ENCODE measurements at places on chromosomes 2 and 18. TPM values are rescaled to one million over a fixed set of nuclear protein-coding genes. Genes with fewer than 3 reads are reported as not detected.

- H3K36me3 ChIP-seq = peaks cover 58% of the 10 kb centered on the region
- H3K27me3 ChIP-seq = no peaks in the 10 kb centered on the region
- peak; percentile 77 for DNase-seq
- H3K4me3 ChIP-seq = peak overlapping the region; percentile 6
These were observed 17.2 kb upstream of the RPL31 start for GRCh38 chr2:100984892-100985307.

DNA sequence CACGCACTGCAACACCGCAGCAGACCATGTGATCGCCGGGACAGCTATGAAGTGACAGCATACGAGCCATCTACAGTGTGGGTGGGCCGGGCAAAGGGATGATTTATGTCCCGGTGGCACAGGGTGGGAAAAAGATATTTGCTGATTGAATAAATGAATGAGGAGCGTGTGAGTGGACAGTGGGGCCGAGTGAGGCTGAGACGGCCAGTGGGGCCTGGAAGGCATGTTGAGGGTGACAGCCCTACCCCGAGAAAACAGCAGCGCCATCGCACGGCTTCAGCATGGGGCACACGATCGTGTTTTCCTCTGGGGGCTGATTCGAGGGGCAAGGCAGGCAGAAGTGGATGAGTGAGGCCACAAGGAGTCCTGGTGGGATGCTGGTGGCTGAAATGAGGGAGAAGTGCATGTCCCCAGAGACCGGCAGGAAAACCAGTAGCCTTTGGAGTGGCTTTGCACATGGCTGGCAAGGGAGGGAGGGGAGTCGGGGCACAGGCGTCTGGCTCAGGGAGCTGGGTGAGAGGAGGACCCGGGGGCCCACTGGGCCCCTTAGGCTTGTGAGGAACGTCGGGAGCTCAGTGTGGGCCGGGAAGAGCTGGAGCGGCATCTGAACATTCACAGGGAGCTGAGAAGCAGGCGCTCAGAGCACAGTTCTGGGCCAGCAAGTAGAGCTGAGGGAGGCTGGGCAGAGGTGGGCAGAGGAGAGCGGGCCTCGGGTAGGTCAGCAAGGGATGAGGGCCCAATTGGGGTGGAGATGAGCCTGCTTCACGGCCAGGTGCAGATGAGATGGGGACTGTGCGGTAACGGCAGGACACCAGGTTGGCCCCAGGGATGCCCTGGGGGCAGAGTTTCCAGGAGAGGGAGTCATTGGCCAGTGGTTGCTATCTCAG is 32.1 kb upstream of the MAL start:
- no peak for DNase-seq
- H3K36me3 ChIP-seq = no peaks in the 10 kb centered on the region
- peaks cover 66% of the 10 kb centered on the region for H3K27me3 ChIP-seq

GRCh38 chr2:42881732-42882131 is 89.3 kb upstream of the HAAO start:
- no peaks in the 10 kb centered on the region for H3K36me3 ChIP-seq
- DNase-seq = no peak
- H3K4me3 ChIP-seq = no peak overlapping the region
- no peak overlapping the region for H3K27ac ChIP-seq
- H3K27me3 ChIP-seq = no peaks in the 10 kb centered on the region

DNA sequence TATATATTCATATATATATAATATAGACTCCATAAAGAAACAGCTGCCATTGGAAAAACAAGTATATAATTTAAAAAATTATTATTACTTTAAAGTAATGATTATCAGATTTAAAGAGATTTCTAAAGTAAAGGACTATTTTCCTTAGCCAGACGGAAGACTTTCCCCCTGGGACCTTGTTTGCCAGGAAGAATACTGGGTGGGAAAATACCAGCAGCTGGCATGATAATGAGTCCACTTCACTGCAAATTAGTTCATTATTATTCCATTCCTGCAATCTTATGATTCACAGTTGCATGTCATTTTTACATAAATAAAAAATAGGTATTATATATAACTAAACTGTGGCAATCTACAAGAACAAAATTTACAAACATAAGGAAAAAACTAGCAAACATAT is 339.8 kb upstream of the CDH7 start:
- no peak for DNase-seq
- H3K36me3 ChIP-seq = no peaks in the 10 kb centered on the region
- no peak overlapping the region for H3K4me3 ChIP-seq
- H3K27ac ChIP-seq = no peak overlapping the region

DNA sequence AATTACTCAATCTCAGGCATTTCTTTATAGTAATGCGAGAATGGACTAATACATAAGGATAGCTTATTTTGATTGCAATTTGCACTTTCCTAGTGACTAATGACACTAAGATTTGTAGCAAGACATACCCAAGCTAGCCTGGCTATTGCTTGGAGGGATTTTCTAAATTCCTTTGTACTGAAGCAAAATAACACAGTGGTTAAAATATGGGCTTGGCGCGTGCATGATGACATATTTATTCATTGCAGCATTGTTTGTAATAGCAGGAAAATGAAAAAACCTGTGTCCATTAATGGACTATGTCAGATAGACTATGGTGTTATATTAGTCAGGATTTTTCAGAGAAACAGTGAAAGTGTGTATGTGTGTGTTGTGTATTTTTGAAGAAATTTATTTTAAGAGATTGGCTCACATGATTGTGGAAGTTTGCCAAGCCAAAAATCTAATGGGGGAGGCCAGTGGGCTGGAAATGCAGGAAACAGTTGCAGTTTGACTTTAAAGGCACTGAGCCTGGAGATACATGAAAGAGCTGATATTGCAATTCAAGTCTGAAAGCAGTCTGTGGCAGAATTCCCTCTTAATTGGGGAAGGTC is 16.7 kb upstream of the LAPTM4A start:
- peaks cover 38% of the 10 kb centered on the region for H3K4me1 ChIP-seq
- peaks cover 14% of the 10 kb centered on the region for H3K36me3 ChIP-seq
- DNase-seq = no peak
- H3K27me3 ChIP-seq = no peaks in the 10 kb centered on the region

DNA sequence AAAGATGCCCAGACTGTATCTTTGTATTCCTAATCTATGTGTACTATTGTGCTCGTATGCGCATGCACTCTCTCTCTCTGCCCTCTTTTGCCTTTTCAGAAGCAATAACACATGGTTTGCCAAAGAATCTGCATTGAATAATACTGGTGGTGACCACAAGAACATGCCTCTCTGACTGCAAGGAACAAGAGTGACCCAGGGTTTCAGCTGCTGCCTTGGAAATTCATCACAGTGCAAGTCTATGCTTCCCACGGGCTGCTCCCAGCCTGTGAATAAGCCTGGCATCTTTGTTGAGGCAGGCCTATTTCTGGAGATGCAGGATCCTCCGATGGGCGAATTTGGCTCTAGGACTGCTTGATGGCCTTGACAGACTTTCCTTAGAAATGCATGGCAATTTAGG is 689.4 kb upstream of the FANCL start:
- no peaks in the 10 kb centered on the region for H3K36me3 ChIP-seq
- no peaks in the 10 kb centered on the region for H3K27me3 ChIP-seq
- H3K27ac ChIP-seq = no peak overlapping the region
- no peak for DNase-seq

DNA sequence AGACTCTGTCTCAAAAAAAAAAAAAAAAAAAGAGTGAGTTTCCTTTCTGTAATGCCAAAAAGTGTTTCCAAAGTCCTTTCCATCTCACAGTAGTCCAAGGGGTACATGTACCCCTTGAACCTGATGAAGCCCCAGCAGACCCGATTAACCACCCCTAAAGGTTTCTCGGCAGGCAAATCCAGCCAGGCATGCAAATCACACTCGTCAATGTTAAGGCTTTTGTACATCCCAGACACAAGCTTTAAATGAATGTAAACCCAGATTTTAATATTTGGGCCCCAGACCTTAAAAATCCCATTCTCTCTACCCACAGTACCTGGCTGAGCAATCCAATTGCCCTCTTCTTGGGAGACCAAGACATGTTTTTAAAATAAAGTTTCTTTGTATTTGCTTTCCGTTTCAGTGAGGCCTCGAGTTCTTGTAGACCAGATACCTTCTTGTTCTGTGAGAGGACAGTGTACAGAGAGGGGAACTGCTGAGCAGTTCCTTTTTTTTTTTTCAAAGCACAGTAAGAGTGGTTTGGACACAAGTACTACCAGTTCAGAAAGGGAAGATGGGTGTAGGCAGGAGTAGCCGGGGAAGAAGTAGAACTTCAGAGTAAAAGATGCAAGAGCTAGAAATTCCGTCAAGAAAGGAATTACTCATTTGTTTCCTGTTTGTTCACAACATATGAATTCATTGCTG is at the start of gene NLRC4:
TSS of gene NLRC4 (minus strand) at position 465 of the 684 bp plus-strand sequence. CDS start 8,111 bp downstream, outside the sequence.
- no peaks in the 10 kb centered on the region for H3K4me1 ChIP-seq
- no peak within 1 kb of the TSS for H3K27ac ChIP-seq
- no peaks in the 10 kb centered on the region for H3K36me3 ChIP-seq
- no peak within 1 kb of the TSS for H3K4me3 ChIP-seq

DNA sequence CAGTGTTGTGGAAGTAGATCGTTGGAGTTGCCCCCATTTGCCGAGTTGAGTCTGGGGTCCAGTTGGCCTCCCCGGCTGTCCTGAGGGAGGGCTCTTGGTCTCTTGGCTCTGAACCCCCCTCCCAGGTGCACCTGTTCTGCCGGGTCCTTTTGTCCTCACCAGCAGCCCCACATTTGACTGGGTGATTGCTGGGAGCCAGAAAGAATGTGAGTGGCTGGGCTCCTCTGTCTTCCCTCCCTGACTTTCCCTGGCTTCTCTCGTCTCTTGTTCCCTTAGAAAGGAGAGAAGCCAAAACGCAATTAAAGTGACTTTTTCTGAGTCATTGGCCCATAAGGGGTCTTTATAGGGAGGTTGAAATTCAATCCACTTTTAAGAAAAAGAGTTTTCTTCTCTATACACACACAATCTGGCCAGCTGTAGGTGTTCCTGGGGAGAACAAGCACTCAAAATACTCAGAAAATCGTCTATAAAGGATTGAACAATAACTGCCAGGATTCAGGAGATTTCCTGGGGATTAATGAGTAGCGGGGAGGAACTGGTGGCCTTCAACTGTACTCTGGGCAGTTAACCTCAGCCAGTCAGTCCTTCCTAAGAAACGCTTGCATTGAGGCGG is 131.0 kb downstream of the TMEM182 start:
- H3K27me3 ChIP-seq = no peaks in the 10 kb centered on the region
- no peaks in the 10 kb centered on the region for H3K36me3 ChIP-seq
- H3K4me1 ChIP-seq = no peaks in the 10 kb centered on the region
- H3K4me3 ChIP-seq = no peak overlapping the region
- H3K27ac ChIP-seq = no peak overlapping the region

DNA sequence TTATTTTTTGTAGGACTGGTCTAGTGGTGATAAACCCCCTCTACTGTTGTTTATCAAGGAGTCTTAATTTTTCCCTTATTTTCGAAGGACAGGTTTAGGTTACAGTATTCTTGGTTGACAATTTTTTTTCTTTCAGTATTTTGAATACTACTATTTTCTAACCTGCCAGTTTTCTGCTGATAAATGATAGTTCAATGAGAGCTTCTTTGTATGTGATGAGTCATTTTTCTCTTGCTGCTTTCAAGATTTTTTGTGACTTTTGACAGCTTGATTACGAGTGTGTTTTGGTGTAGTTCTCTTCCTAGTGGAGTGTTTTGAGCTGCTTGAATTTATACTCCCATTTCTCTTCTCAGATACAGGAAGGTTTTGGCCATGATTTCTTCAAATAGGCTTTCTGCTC is 77.5 kb downstream of the ACSL3 start:
- no peak for DNase-seq
- H3K4me3 ChIP-seq = no peak overlapping the region
- H3K36me3 ChIP-seq = peaks cover 12% of the 10 kb centered on the region

DNA sequence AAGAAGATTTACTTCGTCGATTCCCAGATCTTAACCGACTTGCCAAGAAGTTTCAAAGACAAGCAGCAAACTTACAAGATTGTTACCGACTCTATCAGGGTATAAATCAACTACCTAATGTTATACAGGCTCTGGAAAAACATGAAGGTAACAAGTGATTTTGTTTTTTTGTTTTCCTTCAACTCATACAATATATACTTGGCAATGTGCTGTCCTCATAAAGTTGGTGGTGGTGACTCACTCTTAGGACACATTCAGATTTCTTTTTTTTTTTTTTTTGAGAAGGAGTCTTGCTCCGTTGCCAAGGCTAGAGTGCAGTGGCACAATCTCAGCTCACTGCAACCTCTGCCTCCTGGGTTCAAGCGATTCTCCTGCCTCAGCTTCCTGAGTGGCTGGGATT is 26.8 kb downstream of the MSH2 start:
- peaks cover 29% of the 10 kb centered on the region for H3K36me3 ChIP-seq
- H3K27ac ChIP-seq = no peak overlapping the region
- DNase-seq = no peak
- no peaks in the 10 kb centered on the region for H3K27me3 ChIP-seq

- H3K4me1 ChIP-seq = no peaks in the 10 kb centered on the region
- H3K27ac ChIP-seq = no peak overlapping the region
- no peaks in the 10 kb centered on the region for H3K27me3 ChIP-seq
- H3K4me3 ChIP-seq = no peak overlapping the region
- no peaks in the 10 kb centered on the region for H3K36me3 ChIP-seq
These were observed 72.8 kb downstream of the TCF4 start for GRCh38 chr18:55515214-55515613.

- DNase-seq = no peak
- no peak overlapping the region for H3K4me3 ChIP-seq
- no peaks in the 10 kb centered on the region for H3K27me3 ChIP-seq
- H3K4me1 ChIP-seq = peaks cover 24% of the 10 kb centered on the region
- H3K27ac ChIP-seq = no peak overlapping the region
These were observed 145.1 kb downstream of the B3GNT2 start for GRCh38 chr2:62340994-62341484.

- H3K36me3 ChIP-seq = no peaks in the 10 kb centered on the region
- no peak overlapping the region for H3K27ac ChIP-seq
- DNase-seq = no peak
- H3K4me3 ChIP-seq = no peak overlapping the region
- no peaks in the 10 kb centered on the region for H3K27me3 ChIP-seq
These were observed 150.0 kb downstream of the ESCO1 start for GRCh38 chr18:21450503-21450902.

GRCh38 chr2:42385225-42385624 is 24.2 kb upstream of the COX7A2L start:
- peaks cover 13% of the 10 kb centered on the region for H3K27me3 ChIP-seq
- no peak overlapping the region for H3K27ac ChIP-seq
- DNase-seq = peak; percentile 32
- H3K4me1 ChIP-seq = peaks cover 8% of the 10 kb centered on the region

GRCh38 chr2:71212336-71212735 is 14.6 kb downstream of the PAIP2B start:
- H3K27ac ChIP-seq = no peak overlapping the region
- peaks cover 11% of the 10 kb centered on the region for H3K27me3 ChIP-seq
- H3K4me3 ChIP-seq = no peak overlapping the region
- DNase-seq = no peak
- no peaks in the 10 kb centered on the region for H3K4me1 ChIP-seq

GRCh38 chr2:40797120-40797519 is 345.2 kb upstream of the SLC8A1 start:
- peaks cover 9% of the 10 kb centered on the region for H3K4me1 ChIP-seq
- H3K4me3 ChIP-seq = no peak overlapping the region
- H3K27ac ChIP-seq = peak overlapping the region; percentile 27
- no peaks in the 10 kb centered on the region for H3K27me3 ChIP-seq

- H3K4me1 ChIP-seq = no peaks in the 10 kb centered on the region
- H3K27ac ChIP-seq = no peak overlapping the region
- peaks cover 11% of the 10 kb centered on the region for H3K27me3 ChIP-seq
- H3K4me3 ChIP-seq = no peak overlapping the region
These were observed 132.1 kb upstream of the CTDP1 start for GRCh38 chr18:79547413-79548076.

Gene TTLL4
- total RNA-seq = 75.5 TPM

Gene SERPINB8
- 30.9 TPM for total RNA-seq

Gene ERBB4
- total RNA-seq = 2.2 TPM

Gene WDFY1
- 43.8 TPM for total RNA-seq

Gene RBFA
- total RNA-seq = 20.5 TPM

Gene CDH19
- 0.27 TPM for total RNA-seq

Gene SLC30A3
- 0.24 TPM for total RNA-seq

Gene GYPC
- total RNA-seq = not detected

Gene SERPINE2
- total RNA-seq = 39.7 TPM

Gene TUBA3E
- not detected for total RNA-seq

Gene HOXD9
- not detected for total RNA-seq

Gene ATP6V1C2
- total RNA-seq = 0.61 TPM

Gene CXCR1
- total RNA-seq = not detected

Gene FIGN
- 8.4 TPM for total RNA-seq
